ENCODE measurements at places on chromosomes 2 and 18.

DNA sequence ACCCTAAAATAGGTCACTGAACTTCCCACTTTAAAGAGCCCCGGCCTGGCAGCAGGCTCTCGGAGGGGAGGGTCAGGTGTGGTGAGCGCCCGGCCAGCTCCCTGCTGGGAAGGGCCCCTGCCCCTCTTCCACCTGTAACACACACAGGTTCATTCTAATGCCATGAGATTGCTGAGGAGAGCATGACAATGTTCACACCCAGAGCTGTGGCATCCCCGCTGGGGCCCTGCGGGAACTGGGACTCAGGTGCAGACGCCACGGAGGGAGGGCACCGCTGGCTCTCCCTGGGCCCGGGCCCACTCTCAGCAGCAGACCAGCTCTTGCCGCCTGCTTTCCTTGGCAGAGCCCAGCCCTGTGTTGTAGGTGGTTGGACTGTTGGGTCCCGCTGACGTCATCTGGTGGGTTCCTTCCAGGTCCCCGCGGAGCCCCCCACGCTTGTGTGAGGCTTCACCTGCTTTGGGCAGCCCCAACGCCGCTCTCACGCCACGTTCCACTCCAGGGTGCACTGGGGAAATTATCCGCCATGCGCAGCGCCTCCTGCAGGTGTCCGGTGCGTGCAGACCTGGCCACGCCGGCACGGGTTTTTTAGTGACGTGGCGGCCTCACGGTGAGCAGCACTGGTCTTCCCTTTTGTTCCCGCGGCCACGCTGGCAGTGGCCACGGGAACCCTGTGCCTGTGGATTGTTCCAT, 50.4 kb upstream of the KCNG2 start:
- no peak for DNase-seq

- peak; percentile 63 for DNase-seq
Measured at GRCh38 chr2:38185012-38185491, 109.1 kb upstream of the CYP1B1 start.

- no peak for DNase-seq
Measured at GRCh38 chr2:111176867-111177266, 56.2 kb downstream of the BCL2L11 start.

DNA sequence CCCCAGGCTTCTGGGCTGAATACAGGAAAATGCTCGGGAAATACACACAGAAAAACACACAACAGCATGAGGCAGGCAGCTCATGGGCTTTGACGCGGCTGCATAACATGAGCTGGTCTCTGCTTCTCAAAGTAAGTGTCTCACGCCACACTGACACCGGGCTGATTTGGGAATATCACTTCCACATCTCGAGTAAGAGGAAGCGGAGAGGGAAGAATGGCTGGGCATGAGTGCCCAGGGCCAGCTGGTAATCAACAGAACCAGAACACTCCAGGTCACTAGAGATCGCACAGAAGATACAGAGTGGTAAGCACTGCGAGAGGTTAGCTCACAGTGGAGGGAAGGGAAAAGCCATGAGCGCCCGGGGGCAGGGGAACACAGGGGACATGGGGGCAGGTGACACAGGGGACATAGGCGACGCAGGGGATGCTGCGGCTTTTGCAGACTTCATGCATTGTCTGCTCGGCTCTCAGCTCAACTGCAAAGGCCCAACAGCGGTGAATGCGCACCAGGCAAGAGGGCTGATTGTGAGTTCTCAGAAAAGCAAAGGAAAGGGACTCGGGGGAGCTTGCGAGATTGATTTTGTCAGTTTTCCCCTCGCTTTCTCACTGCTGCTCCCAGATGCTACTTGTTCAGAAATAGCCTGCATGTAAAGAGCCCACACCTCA, 141.4 kb downstream of the MBP start:
- no peak for DNase-seq

- DNase-seq = no peak
Measured at GRCh38 chr18:74892066-74892627, 294.5 kb downstream of the ZNF407 start.

DNA sequence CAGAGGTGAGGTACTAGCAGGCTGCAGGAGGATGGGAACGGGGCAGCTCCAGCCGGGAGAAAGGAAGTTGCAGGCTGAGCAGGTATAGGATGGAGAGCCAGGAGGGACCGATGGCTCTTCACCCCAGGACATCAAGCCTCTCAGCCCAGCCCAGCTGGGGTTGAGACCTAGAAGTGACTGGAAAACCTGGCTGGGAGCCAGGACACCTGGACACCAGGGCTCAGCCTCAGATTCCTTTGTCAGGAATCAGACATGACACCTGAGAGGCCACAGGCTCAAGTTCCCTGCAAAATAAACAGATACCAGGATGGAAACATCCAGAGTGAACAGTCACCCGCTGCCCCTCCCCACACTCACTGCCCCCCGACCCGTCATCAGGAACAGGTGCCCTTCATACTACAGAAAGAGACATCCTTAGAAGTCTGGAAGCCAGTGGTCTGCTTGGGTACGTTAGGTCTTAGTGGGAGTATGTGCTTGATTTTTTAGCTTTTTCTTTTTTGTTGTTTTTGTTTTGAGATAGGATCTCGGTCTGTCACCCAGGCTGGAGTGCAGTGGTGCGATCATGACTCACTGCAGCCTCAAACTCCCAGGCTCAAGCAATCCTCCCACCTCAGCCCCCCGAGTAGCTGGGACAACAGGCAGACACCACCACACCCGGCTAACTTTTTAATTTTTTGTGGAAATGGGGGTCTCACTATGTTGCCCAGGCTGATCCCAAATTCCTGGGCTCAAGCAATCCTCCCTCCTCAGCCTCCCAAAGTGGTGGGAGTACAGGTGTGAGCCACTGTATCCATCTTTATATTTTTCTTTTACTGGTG, 95.7 kb upstream of the STPG4 start:
- peak; percentile 26 for DNase-seq

GRCh38 chr2:78541088-78541450, 484.4 kb upstream of the REG3G start:
- no peak for DNase-seq

- no peak for DNase-seq
Measured at GRCh38 chr18:32443706-32444215, 26.9 kb downstream of the GAREM1 start.

GRCh38 chr18:73340135-73340977, 472.6 kb upstream of the NETO1 start:
- peak; percentile 61 for DNase-seq

DNA sequence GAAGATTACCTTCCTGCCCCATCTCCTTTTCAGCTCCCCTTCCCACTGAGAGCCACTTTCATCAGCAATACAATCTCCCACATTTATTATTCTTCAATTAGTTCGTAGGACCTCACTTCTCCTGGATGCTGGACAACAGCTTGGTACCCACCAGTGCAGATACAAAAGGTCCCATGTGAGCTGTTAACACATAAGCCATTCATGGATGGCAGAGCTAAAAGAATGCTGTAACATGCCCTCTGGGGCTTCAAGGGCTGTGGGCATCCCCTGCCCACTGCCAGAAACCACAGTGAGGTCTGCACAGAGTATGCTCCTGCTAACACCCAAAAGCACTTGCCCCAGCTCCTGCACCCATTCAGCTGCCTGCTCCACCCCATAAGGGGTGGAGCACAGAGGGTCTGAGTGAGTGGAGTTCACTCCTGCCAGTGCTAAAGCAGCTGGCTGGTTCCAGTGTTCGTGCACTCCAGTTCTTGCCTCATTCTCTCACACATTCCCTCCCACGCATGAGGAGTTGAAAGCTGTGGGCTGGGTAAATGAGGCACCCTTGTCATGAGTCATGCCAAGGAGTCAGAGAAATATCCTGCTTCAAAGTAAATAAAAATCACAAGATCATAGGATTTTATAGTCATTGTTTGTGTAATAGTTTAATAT, 305.9 kb upstream of the TMEFF2 start:
- DNase-seq = peak; percentile 77

- DNase-seq = no peak
Measured at GRCh38 chr2:126419403-126419802, 236.6 kb upstream of the GYPC start.

DNA sequence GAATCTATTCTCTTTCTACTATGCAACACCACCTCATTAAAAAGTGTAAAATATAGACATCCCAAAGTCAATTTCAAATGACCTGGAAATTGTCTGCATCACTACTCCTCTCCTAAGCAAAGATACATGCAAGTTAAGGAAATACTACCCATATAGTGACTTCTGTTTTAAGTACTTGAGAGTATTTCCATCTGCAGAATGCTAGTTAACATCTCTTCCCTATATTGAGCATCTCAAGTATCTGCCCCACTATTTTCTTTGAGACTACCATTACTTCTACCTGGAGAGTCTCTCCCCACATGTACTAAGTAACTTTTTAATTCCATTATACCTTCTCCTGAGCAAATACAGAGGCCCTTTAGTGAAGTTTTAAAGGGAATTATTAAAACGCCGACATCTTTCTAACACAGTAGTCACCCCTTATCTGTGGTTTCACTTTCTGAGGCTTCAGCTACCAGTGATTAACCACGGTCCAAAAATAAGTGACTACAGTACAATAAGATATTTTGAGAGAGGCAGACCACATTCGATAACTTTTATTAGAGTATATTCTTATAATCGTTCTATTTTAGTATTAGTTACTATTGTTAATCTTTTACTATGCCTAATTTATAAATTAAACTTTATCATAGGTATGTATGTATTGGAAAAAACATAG, 21.8 kb downstream of the CWC22 start:
- no peak for DNase-seq

DNA sequence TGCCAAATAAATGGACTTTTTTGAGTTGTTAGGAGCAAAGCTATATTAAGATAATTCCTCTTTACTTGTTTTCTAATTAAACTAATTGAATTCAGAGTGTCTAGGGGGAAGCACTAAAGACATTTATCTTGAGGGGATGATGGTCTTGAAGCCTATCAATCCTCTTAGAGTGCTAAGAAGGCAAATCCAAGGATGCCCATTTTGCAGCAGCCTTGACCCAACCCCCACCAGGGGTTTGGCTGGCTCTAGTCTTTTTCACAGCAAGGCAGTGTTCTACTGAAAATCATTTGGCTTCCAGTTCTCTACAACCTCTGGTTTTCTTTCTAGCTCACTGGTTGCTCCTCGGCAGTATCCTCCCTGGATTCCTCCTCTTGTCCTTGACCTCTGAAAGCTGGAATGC, 6.5 kb upstream of the RAX start:
- no peak for DNase-seq

DNA sequence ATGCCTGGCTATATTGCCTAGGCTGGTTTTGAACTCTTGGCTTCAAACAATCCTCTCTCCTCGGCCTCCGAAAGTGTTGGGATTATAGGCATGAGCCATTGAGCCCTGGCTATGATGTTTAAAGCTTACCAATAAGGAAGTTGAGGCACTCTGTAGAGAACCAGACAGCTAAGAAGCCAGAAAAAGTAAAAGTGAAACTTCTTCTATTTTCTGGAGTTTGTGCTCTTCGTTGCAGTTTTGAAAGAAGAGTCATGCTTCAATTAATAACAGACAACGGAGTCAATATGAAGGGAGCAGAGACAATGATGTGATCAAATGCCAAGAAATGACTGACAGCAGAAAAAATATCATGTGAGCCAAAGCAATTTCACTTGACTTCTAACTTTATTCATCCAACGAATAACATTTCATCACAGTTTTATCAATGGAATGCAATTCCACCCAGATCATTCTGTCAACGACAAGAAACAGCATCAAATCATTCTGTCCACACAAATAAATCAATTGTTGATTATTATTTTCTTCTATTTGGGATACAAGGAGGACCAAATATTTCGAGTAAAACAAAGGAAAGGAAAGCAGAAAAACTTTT, 175.5 kb upstream of the CELF4 start:
- DNase-seq = no peak

DNA sequence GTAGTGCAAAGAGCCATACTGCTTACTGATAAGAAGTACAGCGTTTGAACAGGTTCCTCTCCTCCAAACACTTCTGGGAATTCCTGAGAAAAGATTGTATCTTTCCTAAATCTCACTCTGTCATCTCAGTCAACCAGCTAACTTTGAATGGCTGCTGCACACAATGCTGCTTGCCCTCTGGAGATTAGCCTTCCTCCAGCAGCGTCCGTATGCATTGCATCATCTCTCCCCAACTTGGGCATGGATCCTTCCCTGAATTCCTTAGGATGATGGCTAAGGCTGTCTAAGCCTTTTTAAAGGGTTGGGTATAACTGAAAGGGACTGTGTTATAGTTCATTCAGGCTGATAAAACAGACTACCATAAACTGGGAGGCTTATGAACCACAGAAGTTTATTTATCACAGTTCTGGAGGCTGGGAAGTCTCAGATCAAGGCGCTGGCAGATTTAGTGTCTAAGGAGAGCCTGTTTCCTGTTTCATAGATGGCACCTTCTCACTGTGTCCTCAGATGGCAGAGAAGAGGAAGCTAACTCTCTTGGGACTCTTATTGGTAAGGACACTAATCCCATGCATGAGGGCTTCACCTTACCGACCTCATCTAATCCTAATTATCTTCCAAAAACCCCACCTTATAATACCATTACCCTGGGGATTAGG, 105.3 kb downstream of the PAX3 start:
- no peak for DNase-seq

- peak; percentile 6 for DNase-seq
Measured at GRCh38 chr18:35132021-35132902, 91.0 kb downstream of the MAPRE2 start.

GRCh38 chr2:66433945-66434678, 813 bp upstream of the MEIS1 start:
- peak; percentile 81 for DNase-seq

- no peak for DNase-seq
Measured at GRCh38 chr2:6917761-6918421, 679 bp downstream of the RNF144A start.

- DNase-seq = no peak
Measured at GRCh38 chr2:46012618-46013240, 284.5 kb upstream of the EPAS1 start.

DNA sequence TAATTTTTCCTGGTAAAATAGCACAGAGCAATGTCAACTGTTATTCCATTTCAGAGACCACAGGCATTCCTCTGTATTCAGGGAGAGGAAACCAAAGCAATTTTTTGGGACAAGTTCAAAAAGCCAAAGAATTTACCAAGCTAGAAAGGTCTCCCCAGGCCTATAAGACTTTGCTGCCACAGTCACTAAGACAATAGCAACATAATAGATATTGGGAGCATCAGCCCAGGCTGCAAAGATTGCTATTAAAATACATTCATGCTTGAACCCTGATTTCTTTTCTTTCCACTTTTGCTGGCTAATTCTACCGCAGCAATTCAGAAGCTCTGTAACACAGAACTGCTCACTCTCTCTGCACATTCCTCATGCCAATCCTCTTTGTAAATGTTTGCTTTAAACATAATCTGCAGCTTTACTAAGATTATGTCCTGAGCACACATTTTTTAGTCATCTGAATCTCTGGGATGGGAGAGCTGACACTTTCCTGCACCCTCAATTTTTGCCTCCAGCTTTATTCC, 76.3 kb downstream of the CLHC1 start:
- DNase-seq = peak; percentile 75

DNA sequence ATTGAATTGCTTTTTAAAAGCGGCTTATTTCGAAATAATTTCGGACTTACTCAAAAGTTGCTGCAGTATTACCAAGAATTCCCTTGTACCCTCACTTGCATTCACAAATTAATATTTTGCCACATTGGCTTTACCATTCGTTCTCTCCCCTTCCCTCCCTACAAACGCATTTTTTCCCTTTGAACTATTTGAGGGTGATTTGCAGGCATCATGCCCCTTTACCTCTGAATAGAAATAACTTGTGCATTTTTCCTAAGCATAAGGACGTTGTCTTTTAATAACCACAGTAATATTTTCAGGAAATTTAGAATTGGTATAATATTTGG, 608 bp downstream of the CCDC138 start:
- no peak for DNase-seq
